ENCODE measurements at places on chromosomes 13 and 19.

- no peak for DNase-seq
These were observed 30.5 kb upstream of the DLEU7 start for GRCh38 chr13:50873991-50874390.

DNA sequence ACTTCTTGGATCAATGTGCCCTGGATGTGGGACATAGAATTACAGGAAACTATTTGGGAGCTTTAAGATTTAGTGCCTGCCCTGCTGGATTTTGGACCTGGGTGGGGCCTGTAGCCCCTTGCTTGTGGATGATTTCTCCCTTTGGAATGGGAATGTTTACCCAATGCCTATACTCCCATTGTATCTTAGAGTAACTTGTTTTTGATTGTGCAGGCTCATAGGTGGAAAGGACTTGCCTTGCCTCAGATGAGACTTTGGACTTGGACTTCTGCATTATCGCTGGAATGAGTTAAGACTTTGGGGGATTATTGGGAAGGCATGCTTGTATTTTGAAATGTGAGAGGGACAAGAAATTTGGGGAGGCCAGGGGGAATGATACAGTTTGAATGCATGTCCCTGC lies 13.5 kb downstream of the SLC15A1 start:
- DNase-seq: no peak

- peak; percentile 37 for DNase-seq
These were observed 38.4 kb upstream of the RAP2A start for GRCh38 chr13:97395447-97396136.

- peak; percentile 16 for DNase-seq
These were observed 979 bp downstream of the AKAP8 start for GRCh38 chr19:15378534-15379082.

DNA sequence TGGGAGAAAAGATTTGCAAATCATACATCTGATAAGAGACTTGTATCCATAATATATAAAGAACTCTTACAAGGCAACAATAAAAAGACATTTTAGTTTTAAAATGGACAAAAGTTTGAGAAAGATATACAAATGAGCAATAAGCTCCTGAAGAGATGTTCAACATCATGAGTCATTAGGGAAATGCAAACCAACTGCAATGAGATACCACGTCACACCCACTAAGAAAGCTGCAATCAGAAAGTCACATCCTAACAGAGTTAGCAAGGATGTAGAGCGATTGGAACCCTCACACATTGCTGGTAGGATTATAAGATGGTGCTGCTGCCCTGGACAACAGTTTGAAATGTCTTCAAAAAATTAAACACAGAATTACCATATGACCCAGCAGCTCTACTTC lies 50.3 kb downstream of the GSX1 start:
- DNase-seq: no peak

GRCh38 chr19:23855676-23856075 lies 59.0 kb upstream of the ZNF726 start:
- no peak for DNase-seq

- DNase-seq: peak; percentile 65
These were observed 330.7 kb downstream of the PCDH20 start for GRCh38 chr13:61084988-61085387.

DNA sequence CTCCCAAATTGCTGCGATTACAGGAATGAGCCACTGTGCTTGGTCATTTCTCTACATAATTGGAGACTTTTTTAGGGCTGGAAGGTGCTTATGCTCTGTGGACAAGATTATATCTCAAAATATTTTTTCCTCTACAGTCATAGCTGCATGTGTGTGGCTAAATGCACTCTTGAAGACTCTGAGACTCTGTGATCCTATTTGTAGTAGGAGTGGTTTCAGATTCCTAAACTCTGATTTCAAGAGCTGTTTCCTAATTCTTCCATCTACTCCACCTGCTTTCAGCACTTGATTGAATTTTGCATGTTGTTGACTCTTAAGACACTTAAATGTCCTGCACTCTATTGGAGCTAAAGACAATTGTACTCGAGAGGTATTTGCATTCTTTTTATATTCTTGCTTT lies 78.0 kb downstream of the KLF5 start:
- DNase-seq: no peak

DNA sequence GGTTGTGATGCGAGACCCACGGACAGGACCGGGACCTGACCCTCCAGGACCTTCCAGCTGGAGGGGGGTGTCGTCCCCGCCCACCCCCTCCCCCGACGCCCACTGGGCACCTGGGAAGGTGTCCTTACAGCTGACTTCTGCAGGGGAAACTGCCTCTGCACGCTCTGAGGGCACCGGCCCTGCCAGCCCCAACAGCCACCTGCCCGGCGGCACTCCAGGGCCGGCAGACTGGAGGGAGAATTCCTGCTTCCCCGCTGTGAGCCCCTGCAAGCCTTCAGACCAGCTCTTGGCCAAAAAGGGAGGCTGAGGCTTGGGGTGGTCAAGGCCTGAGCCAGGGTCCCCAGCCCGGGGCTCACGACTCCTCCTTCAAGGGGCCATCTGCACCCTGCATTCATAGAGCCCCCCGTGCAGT lies 1.2 kb downstream of the CNN2 start:
- DNase-seq: no peak

DNA sequence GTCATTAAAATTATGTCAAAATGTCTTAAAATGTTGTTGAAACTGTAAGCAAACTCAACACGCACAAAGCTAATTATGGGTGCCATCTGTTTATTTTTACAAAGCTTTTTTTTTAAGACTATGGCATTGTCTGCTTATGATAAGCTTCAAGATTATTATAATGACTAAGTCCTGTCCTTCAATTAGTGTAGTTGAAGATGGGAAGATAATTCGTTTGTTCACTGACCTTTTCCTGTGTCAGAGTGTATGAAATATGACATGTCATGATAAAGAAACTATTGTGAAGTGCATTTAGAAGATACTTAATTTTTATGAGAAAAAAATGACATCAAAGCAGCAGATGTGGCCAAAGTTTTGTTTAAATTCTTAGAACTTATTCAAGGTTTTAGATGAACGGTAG lies 211.3 kb downstream of the PCCA start:
- no peak for DNase-seq

GRCh38 chr13:59607780-59608233 lies 555.9 kb downstream of the DIAPH3 start:
- DNase-seq: no peak

DNA sequence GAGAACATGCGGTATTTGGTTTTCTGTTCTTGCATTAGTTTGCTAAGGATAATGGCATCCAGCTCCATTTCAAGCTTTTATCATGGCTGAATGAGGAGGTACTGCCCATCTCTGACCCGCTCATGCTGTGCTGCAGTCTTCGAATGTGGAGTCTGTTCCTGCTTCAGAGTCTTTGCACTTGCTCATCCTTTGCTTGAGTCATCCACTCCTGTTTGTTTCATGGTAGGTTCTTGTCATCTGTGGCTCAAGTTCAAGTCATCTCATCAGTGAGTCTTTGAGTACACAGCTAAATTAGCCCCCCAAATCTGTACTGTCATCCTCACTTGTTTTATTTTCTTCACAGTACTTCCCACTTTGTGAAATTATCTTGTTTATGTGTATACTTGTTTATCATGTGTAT lies 5.4 kb downstream of the UCHL3 start:
- no peak for DNase-seq

DNA sequence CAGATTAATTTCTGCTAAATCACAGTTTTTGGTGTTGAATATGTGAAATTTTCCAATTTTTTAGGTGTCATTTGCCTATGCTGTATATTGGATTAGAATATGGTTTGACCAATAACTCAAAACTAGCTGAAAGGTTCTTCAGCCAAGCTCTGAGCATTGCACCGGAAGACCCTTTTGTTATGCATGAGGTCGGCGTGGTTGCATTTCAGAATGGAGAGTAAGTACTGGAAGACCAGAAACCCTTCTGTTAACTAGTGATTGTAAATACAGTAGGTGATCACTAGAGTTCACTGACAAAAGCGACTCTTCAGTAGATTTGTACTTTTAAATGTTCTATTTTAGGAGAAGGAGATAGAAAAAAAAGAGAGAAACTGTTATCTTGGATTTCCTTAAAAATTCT lies 22.3 kb downstream of the CDC16 start:
- no peak for DNase-seq

- DNase-seq: no peak
These were observed 66.8 kb downstream of the MRPL57 start for GRCh38 chr13:21243045-21243897.

GRCh38 chr13:51902776-51903175 lies 41.0 kb downstream of the CCDC70 start:
- no peak for DNase-seq

- no peak for DNase-seq
These were observed 4.0 kb downstream of the AKT1S1 start for GRCh38 chr19:49873129-49873521.

GRCh38 chr13:43134868-43135267 lies 111.5 kb downstream of the DNAJC15 start:
- no peak for DNase-seq

DNA sequence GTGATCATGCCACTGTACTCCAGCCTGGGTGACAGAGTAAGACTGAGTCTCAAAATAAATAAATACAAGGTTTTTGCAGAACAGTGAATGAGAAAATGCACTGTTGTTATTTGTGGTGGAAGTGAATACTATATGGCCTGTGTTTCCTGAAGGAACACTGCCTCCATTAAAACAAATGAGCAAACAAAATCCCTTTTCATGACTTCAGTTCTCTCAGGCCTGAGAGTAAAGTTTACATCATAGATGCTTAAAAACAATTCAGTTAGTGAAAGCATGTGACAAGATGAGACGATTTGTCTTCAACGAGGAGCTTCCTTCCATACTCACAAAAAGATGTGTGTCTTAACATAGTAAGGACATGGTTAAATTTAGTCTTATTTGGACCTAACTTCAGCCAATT lies 14.4 kb downstream of the SPINT2 start:
- no peak for DNase-seq

DNA sequence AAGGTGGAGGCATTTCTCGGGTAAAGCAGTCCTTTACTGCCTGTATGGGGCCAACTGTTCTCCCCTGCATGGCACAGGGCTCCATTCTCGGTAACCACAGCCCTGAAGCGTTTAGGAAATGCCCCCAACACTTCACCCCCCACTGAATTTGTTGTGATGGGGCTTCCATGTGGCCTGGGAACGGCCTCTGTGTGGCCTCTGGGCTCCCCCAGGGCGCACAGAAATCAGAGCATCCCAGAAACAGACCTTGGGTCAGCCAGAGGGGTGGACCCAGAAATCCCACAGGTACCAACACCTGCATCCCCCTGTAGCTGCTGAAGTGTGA lies 153.7 kb upstream of the VSTM2B start:
- no peak for DNase-seq

DNA sequence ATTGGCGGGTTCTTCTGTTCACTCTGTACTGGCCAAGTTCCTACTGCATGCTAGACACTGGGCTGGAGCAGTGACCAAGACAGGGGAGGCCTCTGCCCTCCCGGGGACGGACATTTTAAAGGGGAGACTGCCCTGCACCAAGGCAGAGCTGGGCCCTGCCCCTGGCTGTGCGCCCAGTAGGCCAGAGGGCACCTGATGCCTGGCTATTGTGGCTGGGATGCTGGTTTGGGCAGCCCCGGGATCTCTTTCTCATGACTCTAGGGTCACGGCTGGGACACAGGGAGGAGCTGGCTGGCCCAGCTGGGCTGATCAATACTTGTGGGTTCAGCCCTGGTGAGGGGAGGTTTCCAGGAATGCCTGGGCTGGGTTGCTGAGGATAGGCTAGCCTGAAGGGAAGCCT lies 17.7 kb downstream of the LIPE start:
- no peak for DNase-seq

GRCh38 chr13:98543378-98544103 lies 33.4 kb downstream of the STK24 start:
- DNase-seq: no peak

DNA sequence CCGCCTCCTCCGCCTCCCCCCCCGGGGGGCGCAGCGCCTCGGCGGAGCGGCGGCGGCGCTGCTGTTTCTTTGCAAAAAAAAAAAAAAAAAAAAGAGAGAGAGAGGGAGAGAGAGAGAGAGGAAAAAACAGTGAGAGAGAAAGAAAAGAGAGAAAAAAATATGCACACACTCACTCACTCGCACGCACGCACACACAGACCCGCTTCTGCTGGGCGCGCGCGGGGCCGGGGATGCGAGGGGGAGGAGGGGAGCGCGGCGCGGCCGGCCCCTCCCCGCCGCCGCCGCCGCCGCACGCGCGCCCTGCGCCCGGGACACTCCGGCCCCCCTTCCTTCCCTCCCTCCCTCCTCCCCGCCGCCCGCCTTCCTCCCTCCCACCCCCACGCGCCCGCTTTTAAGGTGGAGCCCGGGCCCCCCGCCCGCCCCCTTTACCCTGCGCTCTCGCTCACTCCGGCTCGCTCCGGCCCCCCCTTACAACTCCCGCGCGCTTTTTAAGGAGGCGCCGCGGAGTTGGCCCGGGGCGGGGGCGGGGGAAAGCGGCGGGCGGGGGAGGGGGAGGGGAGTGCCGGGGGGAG lies at the start of gene SAMD1:
Gene SAMD1, minus strand, starts transcription at position 243 of the 572 bp plus-strand sequence.
- DNase-seq: peak; percentile 72

DNA sequence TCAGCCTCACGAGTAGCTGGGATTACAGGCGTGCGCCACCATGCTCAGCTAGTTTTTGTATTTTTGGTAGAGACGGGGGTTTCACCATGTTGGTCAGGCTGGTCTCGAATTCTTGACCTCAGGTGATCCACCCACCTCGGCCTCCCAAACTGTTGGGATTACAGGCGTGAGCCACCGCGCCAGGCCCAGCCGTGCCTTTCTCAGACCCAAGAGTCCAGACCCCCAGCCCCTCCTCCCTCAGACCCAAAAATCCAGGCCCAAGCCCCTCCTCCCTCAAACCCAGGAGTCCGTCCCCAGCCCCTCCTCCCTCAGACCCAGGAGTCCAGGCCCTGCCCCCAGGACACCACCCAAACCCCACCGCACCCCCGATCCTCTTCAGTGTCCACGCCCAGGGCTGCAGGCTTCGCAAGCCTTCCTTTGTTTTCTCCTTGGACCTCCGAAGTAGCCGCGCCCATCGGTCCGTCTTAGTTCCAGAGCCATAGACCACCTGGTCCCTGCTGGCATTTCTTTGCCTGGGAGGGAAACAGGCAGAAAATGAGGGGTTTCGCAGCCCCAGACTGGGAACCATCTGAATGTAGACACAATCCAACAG lies 3.7 kb downstream of the TMC4 start:
- no peak for DNase-seq

DNA sequence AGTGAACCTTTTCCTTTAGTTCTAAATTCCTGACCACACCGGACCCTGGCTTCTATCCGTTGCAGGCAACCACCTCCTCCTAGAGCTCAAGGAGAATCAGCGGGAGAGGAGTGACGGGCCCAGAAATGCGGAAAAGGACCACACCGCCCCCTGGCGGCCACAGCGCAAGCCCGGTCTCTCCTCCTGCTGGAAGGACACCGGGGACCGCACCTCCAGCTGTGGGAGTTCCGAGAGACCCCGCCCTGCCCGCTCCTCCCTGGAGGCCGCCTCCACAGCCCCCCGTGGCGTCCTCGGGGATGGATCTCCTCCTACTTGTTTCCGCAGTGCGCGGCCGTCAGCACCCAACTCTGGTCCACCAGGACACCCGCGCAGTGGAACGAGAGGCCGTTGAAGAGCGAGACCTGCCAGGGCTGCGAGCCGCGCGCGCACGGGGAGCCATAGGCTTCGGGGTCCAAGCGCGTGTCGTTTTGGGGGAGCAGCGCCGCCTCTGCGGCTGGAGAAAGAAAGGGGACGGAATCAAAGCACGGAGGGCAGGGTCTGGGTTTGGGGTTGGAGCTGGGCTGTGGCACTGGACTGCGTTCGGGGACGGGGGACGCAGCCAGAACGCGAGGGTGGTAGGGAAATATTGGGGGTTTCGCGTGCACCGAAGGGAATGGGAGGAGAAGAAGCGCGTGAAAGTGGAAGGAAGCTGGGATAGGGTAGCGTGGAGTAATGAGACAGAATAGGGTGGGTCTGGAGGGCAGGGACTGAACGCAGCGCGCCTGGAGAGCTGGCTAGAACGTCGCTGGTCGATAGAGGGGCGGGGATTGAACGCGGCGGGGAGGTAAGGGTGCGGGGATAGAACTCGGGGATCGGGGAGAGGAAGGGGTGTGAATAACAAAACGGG lies 2.5 kb downstream of the KLK10 start:
- DNase-seq: no peak

Data from astrocyte (in vitro differentiated cells and primary cell).